ENCODE measurements at places on chromosomes 4 and X.

- no peak for DNase-seq
Measured at GRCh38 chr4:114684462-114684861, 85.9 kb downstream of the UGT8 start.

- DNase-seq, result no peak
Measured at GRCh38 chr4:187606581-187606980, 389.0 kb upstream of the ZFP42 start.

GRCh38 chr4:57309658-57310057 lies 199.5 kb upstream of the IGFBP7 start:
- DNase-seq, result no peak

- peak; percentile 20 for DNase-seq
Measured at GRCh38 chrX:150683536-150684146, 9.6 kb upstream of the MTMR1 start.

DNA sequence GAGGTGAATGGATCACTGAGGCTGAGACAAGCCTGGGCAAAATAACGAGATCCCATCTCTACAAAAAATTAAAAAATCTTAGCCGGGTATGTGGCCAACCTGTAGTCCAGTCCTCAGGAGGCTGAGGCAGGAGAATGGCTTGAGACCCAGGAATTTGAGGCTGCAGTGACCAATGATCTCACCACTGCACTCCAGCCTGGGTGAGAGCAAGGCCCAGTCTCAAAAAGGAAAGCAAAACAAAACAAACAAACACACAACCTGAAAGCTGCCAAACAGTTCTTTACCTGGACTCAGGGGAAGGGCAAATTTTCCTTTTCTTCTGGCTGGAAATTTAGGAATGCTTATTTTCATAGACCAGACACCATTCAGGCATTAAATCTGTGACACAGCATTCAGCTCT lies 163.1 kb upstream of the FAT1 start:
- no peak for DNase-seq

- no peak for DNase-seq
Measured at GRCh38 chrX:13367950-13368349, 48.1 kb upstream of the ATXN3L start.

DNA sequence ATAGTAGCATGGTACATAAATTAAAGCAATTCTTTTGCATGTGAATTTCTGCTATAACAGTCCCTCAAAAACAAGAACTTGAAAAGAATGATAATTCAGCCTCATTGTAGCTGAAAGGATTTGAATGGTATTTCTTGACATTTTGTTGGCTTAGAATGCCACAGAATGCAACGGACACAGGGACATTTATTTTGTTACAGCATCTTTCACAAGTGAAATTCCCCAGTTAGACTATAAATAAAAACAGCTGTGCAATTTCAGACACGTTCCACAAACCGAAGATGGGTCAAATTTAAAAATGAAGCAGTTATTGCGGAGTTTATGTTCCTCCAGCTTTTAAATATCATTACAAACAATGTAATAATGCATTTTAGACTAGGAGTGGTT lies 82.8 kb upstream of the AMELX start:
- no peak for DNase-seq

DNA sequence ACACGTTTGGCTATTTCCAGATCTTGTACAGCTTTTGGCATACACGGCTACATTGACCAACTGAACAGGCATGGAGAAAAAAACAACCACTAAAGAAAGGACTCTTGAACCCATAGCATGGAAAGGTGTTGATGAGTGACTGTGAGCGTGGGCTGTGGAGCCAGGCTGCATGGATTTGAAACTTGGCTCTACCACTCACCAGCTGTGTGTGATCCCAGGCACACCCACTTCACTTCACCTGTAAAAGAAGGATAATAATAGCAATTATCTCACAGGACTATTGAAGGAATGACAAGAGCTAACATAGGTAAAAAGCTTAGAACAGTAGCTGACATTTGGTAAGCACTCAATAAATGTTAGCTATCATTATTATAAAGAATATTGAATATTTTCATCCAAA lies 301.7 kb upstream of the CPEB2 start:
- no peak for DNase-seq

- DNase-seq, result no peak
Measured at GRCh38 chr4:6375620-6376295, 96.7 kb downstream of the PPP2R2C start.

DNA sequence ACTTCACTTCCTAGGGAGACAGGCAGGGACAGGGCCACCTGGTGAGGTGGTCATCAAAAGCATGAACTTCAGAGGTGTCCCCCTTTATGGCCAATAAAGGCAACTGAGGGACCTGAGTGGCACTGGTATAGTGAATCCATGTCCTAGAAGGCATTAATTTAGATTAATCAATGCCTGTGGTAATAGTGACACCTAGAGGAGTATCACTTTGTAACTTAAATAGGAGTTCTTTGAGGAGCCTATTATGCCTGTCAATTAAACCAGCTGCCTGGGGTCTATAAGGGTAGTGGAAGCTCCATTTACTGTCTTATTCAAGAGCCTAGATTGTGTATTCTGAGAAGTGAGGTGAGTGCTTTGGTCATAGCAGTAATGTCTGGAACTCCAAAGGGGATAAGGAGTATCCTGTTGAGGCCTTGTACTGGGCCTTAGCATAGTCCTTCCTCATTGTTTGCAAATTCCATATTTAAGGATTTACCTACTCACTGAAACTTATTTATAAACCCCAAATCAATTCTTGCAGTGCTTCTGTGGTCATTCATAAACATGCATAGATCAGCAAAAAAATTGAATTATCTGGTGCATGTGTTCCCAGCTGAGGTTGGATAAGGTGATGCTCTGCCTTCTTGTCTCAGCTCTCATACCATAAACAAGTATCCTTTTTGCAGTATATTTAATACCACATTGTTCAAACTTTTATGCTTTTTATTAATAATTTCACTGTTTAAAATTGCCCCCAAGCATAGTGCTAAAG lies 213.8 kb upstream of the RADX start:
- DNase-seq, result no peak

All from HFF-Myc (cell line).